ENCODE measurements at places on chromosomes 6 and 20. TPM values are rescaled to one million over a fixed set of nuclear protein-coding genes. Genes with fewer than 3 reads are reported as not detected.

DNA sequence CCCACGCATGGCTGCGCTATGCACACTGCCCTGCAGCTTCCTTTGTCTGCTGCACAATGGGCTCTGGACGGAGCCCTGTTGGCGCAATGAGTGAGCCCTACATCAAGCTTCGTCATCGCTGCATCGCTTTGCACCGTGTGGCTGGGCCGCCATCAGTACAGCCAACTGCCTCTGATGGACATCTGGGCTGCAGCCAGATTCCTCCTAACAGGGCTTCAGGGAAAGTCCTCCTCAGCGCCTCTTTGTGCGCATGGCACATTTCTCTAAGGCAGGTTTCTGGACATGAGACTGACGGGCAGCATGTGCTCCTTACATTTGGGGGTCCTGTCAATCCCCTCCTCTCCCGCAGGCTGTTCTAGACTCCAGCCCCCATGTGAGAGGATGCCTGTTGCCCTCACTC lies 29.7 kb upstream of the ANGPT4 start:
- H3K4me1 ChIP-seq: no peaks in the 10 kb centered on the region
- peak; percentile 37 for DNase-seq
- no peaks in the 10 kb centered on the region for H3K36me3 ChIP-seq
- no peak overlapping the region for H3K27ac ChIP-seq
- no peak overlapping the region for H3K4me3 ChIP-seq

- H3K27ac ChIP-seq: no peak overlapping the region
- H3K4me3 ChIP-seq: no peak overlapping the region
- no peak for DNase-seq
- no peaks in the 10 kb centered on the region for H3K27me3 ChIP-seq
These were observed 407.7 kb upstream of the JARID2 start for GRCh38 chr6:14838133-14838583.

The STK4 gene
- total RNA-seq: 63.9 TPM

The VGLL2 gene
- not detected for total RNA-seq

DNA sequence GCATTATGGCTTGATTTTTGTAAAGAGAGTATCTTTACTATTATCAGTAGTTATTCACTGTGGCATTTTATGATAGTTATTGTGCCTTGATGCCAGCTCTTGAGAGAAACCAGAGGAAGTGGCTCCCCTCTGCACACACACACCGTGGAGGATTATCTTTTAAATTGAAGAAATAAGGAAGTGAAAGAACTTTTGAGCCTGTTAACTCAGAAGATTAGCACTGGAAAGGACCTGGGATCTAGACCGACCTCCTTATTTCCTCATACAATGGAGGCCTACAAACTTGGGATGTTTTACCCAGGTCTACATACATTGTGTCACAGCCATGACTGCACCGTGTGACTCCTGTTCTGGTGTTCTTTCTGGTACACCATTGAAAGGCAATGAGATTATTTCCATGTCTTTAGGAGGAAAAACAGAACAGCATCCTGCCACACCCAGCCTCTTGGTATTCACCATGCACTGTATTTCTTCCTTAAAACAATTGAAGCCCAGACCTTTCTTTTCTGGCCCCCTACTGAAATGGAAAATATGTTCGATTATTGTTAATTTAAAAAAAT lies 40.6 kb downstream of the HECA start:
- no peak overlapping the region for H3K27ac ChIP-seq
- H3K4me3 ChIP-seq: no peak overlapping the region
- no peaks in the 10 kb centered on the region for H3K4me1 ChIP-seq
- H3K36me3 ChIP-seq: peaks cover 60% of the 10 kb centered on the region
- no peaks in the 10 kb centered on the region for H3K27me3 ChIP-seq

GRCh38 chr6:26196846-26197635 lies 109.8 kb downstream of the HFE start:
- DNase-seq: peak; percentile 78
- H3K36me3 ChIP-seq: no peaks in the 10 kb centered on the region
- H3K4me3 ChIP-seq: peak overlapping the region; percentile 72
